ENCODE measurements at places on chromosomes 1 and 21.

DNA sequence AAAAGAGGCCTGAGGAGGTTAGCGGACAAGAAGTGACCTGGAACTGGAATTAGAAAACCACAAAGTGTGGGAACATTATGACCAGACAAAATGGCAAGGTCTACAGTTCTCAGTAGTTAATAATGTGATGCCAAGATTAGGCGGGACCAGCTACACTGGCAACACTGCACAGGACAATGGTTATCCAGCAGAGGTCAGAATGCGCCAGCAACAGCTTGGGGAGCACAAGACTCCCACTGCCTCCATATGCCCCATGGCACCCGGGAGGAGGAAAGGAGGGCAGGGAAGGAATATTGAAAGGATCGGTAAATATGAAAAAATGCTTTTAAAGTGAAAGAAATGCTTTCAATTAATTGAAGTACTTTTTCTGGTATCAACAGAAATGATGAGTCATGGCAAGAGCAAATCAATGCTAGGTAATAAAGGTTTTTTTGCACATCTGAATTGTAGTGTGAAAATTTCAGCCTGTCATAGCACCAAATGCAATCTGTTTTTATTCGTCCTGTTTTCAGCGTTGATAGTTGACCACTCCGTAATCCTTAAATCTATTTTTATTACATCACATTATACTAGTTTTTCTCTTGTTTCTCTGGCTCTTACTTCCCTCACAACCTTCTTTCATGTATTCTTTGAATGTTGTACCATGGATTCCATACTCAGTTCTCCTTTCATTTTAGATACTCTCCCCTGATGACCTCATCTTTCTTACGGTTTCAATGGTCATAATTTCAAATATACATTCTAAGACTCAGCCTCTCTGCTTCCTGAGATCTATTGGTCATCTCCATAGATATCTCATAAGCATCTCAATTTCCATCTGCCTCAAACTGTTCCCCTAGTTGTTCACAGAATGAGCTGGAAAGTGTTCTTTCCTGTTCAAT is 30.7 kb downstream of the VCAM1 start:
- DNase-seq = no peak

DNA sequence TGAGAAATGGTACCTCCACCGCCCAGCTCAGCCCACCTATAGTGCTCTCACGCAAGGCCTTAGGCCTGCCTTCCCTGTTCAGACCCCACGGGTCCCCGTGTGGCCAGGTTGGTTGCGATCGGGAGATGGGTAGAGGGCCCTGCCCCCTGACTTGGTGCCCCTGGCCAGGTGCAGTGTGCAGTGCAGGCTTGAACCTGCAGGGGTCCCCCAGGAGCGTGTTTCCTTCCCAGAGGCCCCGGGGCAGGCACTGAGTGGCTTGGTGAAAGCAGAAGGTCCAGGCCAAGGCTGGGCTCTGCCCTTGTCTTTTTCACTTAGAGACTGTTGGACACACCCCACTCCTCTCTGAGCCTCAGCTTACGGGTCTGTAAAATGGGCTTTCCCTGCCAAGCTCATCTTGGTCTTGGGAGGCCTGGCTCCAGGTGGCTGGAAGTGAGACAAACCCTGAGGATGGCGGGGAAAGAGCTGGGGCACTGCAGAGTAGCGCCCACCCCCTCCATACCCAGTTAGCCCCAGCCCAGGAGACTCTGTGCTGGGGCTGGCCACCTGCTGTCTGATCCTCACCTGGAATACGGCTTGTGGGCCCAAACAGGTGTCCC is 9.3 kb upstream of the HES5 start:
- DNase-seq = no peak

- DNase-seq = no peak
Measured at GRCh38 chr1:44672254-44672955, 1.9 kb downstream of the TMEM53 start.

DNA sequence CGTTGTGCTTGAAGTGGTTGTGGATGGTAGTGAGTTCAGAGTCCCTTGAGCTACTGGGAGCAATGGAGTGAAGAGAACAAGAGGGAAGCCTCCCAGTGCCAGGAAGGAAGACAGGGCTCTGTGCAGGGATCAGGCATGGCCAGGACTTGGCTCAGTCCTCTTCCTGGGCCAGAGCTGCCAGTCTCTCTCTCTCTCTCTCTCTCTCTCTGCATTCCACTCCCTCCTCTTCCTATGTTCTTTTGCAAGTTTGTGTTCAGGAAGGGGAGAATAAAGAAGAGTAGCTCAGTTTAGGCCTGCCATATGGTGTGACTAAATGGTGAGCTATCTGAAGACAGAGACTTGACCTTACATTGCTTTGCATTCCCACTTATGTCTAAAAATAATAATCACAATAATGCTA is 20.5 kb upstream of the RPTN start:
- DNase-seq = no peak

DNA sequence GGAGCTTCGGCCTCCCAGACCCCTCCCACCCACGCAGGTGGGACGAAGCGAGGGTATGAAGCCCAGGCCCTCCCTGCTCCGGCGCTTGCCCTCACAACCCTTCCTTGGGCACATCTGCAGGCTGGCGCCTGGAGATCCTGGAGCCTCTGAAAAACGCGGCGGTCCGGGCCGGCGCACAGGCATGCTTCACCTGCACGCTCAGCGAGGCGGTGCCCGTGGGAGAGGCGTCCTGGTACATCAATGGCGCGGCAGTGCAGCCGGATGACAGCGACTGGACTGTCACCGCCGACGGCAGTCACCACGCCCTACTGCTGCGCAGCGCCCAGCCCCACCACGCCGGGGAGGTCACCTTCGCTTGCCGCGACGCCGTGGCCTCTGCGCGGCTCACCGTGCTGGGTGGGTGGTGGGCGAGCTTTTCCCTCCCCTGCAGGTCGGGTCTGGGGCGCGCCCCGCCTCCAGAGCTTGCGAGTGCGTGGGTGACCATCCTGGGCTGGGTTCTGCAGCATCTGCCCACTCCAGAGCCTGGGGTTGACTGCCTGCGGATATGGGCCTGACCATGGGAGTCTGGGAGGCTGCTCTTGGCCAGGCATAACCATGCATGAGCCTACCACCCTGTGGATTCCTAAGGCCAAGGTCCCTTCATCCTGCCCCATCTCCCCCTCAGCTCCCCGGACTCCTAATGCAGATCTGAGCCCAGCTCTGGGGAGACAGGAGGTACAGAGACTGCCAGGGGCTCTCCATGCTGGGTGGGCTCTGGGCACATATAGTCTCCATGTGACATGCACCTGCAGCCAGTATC is 89.8 kb downstream of the TRIM11 start:
- no peak for DNase-seq

GRCh38 chr1:181469829-181470228 is 13.5 kb upstream of the CACNA1E start:
- no peak for DNase-seq

DNA sequence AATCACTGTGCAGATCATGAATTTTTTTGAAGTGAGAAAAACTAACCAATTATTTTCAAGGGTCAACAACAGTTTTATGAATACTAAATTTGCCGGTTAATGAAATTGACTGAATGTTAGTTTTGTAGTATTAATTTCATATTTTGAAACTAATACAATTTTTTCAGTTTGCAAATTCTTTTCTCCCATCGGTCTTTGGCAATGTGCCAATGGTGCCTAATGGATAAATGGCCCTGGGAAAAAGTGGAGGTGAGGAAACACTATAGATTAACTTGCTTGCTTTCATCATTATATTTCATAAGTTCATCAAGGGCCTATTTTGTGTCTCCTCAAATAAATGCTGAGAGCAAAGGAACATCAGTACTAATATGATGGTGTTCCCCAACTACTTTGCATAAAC is 4.1 kb downstream of the C1orf141 start:
- DNase-seq = no peak

DNA sequence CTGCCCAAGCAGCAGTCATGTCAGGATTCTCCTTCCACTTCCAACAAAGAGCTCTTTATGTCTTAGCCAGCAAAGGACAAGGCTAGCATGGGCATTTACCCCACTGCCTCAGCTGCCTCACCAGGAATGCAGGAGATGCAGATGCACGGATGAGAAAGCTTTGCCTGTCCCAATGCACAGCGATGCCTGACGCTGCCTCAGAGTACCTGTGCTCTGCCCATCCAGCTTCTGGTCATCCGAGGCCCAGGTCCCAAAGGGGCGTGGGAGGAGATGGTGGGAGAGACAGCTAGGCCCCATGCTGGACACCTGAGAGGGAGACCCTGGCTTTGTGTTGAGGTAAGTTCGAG is 59.0 kb downstream of the IRF2BP2 start:
- no peak for DNase-seq

DNA sequence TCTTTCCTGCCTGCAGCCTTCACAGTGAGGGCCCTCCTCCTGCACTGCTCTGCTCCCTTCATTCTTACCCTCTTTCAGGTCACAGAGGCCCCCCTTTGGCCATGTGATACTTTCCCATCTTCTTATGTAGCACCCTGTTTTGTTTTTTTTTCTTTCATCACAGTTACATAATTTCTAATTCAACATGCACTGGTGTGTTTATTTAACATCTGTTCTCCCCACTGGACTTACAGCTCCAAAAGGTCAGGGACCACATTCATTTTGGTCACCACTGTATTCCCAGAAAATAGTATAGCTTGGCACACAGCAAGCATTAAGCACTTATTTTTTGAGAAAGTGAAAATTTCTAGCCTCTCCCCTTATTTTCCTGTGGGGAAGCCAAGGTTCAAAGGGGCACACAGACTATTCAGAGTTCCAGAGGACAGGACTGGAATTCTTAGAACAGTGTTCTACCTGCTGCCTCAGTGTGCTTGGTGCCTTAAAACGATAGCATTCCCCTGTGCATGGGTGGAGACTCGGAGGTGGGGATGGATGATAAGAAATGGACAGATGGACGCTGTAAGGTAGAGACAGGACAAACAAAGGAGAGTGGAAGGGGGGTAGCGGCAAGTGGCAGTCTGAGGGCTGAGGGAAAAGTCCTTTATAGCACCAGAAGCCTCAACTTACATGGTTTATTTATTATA is 5.3 kb downstream of the DENND2D start:
- no peak for DNase-seq

- no peak for DNase-seq
Measured at GRCh38 chr1:57072401-57073110, 106.7 kb upstream of the C8B start.

DNA sequence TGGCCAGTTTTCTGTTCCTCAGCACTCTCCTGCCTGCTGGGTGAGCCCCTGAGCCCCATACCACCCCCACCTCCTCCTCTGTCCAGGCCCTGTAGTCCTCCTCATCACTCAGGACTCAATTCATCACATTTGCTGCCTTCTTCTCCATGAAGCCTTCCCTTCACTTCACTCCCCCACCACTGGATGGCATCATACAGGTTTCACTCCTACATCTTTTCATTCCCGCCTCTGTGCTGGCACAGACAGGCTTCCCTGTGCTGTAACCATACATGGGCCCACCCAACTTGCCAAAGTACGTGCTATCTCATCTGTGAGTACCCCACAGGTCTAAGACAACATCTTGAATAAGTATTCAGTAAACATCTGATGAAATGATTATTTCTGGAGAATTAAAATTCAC is 56.9 kb downstream of the SLC45A1 start:
- DNase-seq = no peak

DNA sequence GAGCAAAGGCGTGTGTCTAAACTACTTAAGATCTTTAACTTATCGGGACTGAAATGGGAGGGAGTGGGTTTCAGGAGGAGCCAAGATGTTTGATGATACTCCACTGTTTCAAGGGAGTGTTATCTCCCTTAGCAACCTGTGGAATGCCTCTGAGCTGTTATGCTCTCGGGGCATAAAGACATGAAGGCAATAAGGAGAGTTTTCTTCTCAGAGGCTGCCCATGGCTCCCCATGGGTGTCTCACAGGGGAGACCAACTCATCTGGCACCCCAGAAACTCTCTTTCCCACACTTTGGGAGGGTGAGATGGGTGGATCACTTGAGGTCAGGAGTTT is 130.0 kb downstream of the LIPI start:
- no peak for DNase-seq

- no peak for DNase-seq
Measured at GRCh38 chr1:19921310-19921709, 2.1 kb downstream of the PLA2G2E start.

DNA sequence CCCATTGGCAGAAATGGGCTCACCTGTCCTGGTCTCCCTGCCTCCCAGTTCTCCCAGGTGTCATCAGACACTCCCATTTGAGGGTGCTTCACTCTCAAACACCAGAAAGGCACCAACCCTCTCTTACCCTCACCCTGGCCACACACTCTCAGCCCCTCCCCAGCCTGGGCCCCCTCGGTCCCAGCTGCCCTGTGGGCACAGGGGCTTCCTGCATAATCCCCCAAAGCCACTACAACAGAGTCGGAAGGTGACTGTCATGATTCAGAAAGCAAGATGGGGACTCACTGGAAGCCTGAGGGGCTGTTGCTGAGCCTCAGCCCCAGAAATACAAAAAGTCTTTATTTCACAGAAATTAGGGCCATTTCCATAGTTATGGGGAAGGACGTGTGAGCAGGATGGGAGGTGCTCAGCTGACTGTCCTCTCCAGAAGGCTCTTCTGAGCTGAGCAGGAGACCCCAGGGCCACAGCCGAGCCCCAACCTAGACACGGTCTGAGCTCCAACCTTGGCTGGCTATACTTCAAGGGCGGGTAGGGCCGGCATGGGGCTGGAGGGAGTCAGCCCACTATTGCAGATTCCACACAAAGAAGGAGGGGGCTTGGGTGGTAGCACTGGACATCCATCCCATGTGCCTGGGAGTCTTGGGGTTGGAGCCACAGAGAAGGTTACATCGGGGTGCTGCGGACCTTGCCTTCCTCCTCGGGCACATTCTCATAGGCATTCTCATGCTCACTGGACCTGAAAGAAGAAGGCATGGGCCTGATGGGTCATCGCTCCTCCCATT is 6.3 kb downstream of the PDZK1IP1 start:
- DNase-seq = no peak

- no peak for DNase-seq
Measured at GRCh38 chr1:22739648-22740385, 29.2 kb downstream of the EPHB2 start.

GRCh38 chr1:245771511-245772281 is 616.9 kb downstream of the KIF26B start:
- DNase-seq = no peak

GRCh38 chr21:38741950-38742256 is 63.8 kb upstream of the ETS2 start:
- DNase-seq = no peak

DNA sequence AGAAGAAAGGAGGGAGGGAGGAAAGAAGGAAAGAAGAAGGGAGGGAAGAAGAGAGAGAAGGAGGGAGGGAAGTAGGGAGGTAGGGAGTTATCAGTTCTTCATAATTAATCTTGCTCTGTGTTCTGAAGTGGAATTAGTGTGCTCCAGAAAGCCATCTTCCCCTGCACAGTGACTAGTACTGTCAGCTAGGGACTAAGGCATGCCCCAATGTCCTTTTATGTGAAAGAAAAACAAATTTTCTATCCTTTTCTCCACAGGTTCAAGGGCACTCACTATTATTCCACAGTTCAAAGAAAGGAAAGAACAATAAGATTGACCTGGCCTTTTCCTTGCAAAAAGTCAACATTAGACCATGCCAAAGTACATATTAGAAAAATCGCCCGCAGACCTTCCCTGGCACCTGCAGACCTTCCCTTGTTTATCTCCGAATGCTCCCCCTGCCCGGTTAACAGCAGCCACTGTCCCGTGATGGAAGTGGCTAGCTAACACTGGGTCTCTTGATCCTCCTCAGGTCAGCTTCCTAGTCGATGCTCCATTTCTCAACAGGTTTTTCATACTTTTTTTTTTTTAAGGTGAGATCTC is 107.2 kb upstream of the EDEM3 start:
- DNase-seq = no peak

- DNase-seq = no peak
Measured at GRCh38 chr1:166197141-166197540, 30.3 kb upstream of the FAM78B start.

All from activated CD8-positive, alpha-beta memory T cell treated with anti-CD3 and anti-CD28 coated beads for 48 hours (primary cell).